ENCODE measurements at places on chromosomes 6 and 20.

DNA sequence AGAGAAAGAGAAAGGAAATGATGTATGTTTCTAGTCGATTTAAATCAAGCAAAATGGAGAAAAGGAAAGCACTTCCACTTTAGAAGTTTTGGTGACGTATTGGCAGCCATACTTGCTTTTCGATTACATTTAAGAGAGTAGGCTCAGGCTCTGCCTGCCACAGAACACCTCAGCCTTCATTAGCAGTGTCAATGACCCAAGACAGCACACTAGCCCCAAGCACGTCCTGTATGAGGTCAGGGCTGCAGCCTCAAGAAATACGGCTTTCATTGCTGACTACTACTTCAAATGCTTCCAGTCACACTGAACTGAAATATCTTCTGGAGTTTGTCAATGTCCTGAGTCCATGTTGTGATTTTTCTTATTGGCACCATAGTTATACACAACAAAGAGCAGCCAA, 285.3 kb downstream of the EYA4 start:
- H3K36me3 ChIP-seq: no peaks in the 10 kb centered on the region
- DNase-seq: no peak
- H3K4me1 ChIP-seq: no peaks in the 10 kb centered on the region
- H3K27me3 ChIP-seq: no peaks in the 10 kb centered on the region

- no peak overlapping the region for H3K27ac ChIP-seq
- H3K27me3 ChIP-seq: no peaks in the 10 kb centered on the region
- no peak for DNase-seq
- H3K4me1 ChIP-seq: no peaks in the 10 kb centered on the region
Observed at GRCh38 chr6:115838763-115839401, 221.8 kb downstream of the FRK start.

DNA sequence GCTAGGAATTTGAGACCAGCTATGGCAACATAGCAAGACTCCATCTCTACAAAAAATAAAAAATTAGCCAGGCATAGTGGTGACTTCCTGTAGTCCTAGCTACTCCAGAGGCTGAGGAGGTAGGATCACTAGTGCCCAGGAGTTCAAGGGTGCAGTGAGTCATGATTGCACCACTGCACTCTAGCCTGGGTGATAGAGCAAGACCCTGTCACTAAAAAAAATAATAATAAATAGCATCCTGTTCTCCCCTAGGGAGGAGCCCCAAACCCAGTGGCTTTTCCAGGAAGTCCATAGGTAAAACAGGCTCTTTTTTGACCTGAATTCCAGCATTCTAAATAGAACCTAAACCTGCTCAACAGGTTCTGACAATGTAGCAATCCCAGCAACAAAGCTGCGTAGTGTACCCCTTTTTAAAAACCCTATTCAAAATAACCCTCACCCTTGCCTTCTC, 192.0 kb downstream of the ALDH8A1 start:
- DNase-seq: no peak
- H3K27ac ChIP-seq: no peak overlapping the region
- no peak overlapping the region for H3K4me3 ChIP-seq
- no peaks in the 10 kb centered on the region for H3K36me3 ChIP-seq
- H3K27me3 ChIP-seq: peaks cover 51% of the 10 kb centered on the region

- H3K27me3 ChIP-seq: no peaks in the 10 kb centered on the region
- no peak for DNase-seq
- H3K36me3 ChIP-seq: peaks cover 4% of the 10 kb centered on the region
- peaks cover 61% of the 10 kb centered on the region for H3K4me1 ChIP-seq
- H3K27ac ChIP-seq: peak overlapping the region; percentile 22
- H3K4me3 ChIP-seq: no peak overlapping the region
Observed at GRCh38 chr6:24985323-24985722, 49.6 kb upstream of the RIPOR2 start.

DNA sequence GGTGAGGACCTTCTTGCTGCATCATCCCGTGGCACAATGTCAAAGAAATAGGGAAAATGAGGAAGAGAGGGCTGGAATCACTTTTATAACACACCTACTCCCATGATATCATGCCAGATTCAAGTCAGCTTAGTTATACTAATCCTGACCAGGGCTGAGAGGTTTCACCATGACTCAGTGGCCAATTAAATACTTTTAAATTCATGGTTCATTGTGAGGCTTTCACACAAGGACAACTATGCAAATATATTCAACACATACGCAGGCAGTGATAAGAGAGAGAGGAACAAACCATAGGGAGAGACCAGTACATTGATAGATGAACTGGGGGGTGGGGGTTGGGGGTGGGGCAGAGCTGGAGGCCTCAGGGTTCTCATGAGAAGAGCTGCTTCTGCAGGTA, 313.1 kb downstream of the LRFN2 start:
- no peak overlapping the region for H3K4me3 ChIP-seq
- H3K4me1 ChIP-seq: no peaks in the 10 kb centered on the region
- DNase-seq: no peak

DNA sequence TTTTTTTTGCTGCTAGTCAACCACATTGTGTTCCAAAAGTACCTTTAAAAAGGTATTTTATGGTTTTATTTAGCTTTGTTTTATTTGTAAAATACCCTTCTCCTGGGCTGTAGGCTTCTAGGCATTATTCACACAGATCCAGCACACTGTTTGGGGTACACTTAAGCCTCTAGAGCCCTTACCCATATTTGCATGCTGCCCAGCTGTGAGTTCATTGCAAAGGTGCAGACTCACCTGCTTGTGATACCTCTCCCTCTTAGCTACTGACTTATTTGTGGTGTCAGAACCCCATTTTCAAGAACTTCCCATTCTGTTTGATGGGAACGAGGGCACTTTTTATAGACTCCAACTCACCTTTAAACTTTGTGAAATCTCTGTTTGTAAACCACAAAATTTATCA, 69.8 kb downstream of the RIN2 start:
- no peak for DNase-seq
- H3K36me3 ChIP-seq: no peaks in the 10 kb centered on the region
- peaks cover 4% of the 10 kb centered on the region for H3K4me1 ChIP-seq
- no peak overlapping the region for H3K4me3 ChIP-seq

DNA sequence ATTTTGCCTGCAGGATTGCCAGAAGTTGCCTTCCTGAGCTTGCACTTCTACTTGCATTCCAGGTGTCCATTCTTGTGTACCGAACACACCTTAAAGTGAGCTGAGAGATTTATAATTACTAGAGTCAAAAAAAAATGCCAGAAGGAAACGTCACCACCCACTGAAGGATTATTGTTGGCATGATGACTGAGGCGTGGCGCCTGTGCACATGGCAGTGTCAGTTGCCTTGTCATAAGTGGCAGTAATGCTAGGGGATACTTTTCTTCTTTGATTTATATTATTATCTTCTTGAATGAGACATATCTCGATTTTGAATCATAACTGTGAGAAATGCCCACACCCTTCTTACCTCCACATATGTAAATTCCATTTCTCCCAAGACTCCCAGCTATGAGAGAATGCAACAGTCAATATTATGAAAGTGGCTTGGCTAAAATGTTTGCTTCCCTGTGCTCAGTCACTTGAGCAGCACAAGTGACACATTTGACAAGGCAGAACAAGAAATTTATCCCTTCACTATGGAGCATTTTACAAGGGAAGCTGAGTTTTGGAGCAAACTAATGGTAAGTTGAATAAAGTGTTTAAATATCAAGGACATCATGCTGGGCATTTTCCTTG, 149.5 kb upstream of the SASH1 start:
- no peak overlapping the region for H3K27ac ChIP-seq
- DNase-seq: no peak
- H3K4me1 ChIP-seq: no peaks in the 10 kb centered on the region
- no peak overlapping the region for H3K4me3 ChIP-seq
- H3K27me3 ChIP-seq: peaks cover 46% of the 10 kb centered on the region

DNA sequence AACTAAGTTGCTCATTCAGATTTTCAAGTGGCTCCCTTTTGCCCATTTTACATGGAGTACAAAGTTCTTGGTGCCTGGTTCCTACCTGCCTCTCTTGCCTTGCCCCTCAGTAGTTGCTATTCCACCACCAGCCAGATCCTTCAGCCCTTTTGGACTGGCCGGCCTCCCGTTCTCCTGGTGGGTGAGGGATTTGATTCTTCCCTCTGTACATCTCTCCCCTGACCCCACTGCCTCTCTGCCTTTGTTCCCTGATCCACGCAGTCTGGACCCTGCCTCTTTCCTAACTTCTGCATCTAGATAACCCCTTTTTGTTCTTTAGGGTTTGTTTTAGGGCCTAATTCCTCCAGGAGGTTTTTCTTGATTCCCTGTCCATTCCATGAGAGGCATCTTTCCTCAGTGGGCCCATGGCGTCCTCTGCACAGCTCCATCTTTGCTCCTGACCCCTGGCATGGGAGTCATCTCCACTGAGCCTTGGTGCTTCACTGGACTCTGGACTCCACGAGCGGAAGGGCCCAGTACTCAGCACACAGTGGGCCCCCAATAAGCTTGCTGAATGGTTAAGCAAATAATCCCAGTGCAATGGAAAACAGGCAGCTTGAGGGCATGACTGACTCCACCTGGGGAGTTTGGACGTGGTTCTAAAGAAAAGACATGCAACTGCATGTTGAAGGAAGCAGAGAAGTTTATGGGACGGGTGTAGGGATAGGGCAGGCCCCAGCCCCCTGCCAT, 309.3 kb upstream of the SUPT3H start:
- H3K36me3 ChIP-seq: no peaks in the 10 kb centered on the region
- peaks cover 9% of the 10 kb centered on the region for H3K27me3 ChIP-seq
- no peak overlapping the region for H3K27ac ChIP-seq
- no peaks in the 10 kb centered on the region for H3K4me1 ChIP-seq
- DNase-seq: no peak

DNA sequence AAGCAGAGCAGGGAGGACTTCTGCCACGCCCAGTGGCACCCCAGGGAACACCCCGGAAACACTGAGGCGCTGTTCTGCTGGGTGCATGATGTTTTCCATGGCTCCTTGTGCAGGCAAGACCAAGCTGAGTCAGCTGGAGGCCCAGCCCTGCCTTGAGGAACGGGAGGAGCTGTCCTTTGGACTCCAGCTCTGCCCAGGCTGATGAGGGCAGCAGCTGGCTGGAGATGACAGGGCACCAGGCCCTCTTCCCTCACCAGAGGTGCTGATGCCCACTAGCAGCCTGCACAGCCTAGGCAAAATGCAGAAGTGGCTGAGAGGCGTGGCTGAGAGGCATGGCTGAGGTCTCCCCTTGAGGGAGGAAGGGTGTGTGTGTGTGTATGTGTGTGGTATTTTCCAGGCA, 2.4 kb downstream of the C6orf132 start:
- H3K4me3 ChIP-seq: no peak overlapping the region
- H3K27ac ChIP-seq: no peak overlapping the region
- no peaks in the 10 kb centered on the region for H3K36me3 ChIP-seq
- peaks cover 44% of the 10 kb centered on the region for H3K27me3 ChIP-seq
- H3K4me1 ChIP-seq: peaks cover 2% of the 10 kb centered on the region

GRCh38 chr20:25310921-25311728, 63.2 kb downstream of the PYGB start:
- H3K4me1 ChIP-seq: peaks cover 8% of the 10 kb centered on the region
- H3K36me3 ChIP-seq: peaks cover 2% of the 10 kb centered on the region
- H3K27ac ChIP-seq: peak overlapping the region; percentile 82
- H3K27me3 ChIP-seq: no peaks in the 10 kb centered on the region
- H3K4me3 ChIP-seq: peak overlapping the region; percentile 59

DNA sequence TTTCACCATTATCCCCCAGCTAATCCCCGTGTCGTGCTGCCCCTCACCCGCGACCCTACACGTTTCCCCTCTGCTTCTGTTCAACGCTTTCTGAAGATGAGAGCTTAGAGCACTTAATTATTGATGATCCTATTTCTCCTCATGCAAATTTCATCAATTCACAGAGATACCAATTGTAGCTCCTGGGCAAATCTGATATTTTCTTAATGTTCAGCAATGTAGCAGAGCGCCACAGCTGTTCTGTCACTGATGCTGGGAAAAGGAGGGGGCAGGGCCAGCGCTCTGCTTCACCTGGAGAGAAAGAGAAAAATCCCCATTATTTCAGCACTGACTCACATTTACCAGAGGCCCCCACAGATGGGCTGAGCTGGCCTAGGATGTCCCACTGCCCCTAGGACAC, 121.2 kb downstream of the TTLL2 start:
- DNase-seq: no peak
- no peaks in the 10 kb centered on the region for H3K27me3 ChIP-seq
- no peaks in the 10 kb centered on the region for H3K36me3 ChIP-seq
- no peak overlapping the region for H3K4me3 ChIP-seq
- no peaks in the 10 kb centered on the region for H3K4me1 ChIP-seq

- no peak for DNase-seq
- no peaks in the 10 kb centered on the region for H3K36me3 ChIP-seq
- no peak overlapping the region for H3K27ac ChIP-seq
- H3K4me1 ChIP-seq: no peaks in the 10 kb centered on the region
Observed at GRCh38 chr6:147126618-147127022, 77.6 kb upstream of the STXBP5 start.

DNA sequence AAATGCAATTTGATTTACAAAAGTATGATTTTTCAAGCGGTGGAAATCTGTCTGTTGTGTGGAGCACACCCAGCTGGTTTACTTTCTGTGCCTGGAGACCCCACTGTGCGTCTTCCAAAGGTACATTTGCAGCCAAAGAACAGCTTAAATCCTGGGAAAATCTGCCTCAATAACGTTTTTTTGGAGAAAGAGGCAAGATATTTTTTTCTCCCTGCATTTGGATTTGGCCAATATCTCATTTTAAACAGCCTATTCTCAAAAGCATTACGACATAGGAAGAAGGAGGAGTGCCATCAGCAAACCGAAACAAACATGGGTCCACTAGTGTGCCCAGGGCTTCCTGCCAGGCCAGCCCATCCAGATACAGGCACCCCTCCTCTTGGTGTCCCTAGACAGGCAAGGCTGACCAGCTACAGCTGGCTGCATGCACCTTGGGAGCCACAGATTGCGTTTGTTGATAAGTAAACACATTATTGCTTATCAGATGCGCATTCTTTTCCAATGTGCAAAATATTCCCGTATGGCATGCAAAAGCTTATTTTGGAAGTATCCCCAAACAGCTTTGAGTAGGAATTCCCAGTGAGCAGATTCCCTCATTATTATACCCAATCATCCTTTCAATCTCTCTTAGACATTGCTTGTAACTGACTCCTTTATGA, 184.5 kb upstream of the MARCKS start:
- H3K27ac ChIP-seq: no peak overlapping the region
- no peak for DNase-seq

DNA sequence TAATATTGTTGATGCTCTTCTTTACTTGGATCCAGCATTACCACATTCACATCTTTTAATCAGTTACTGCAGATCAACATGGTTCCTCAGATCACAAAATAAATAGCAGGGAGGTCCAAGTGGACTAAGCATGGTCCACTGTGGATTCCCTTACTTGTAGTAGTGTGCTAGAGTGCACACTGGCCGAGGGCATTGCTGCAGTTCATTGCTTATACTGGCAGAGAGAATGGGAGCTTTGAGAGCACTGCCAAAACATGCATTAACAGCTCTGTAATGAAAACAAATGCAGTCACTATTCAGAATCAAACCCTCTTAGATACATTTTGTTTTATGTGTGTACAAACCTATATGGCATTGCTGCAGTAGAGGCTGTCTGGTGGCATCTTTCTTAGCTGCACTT, 471.5 kb downstream of the CD109 start:
- no peak overlapping the region for H3K4me3 ChIP-seq
- H3K27me3 ChIP-seq: no peaks in the 10 kb centered on the region
- DNase-seq: no peak

- peaks cover 7% of the 10 kb centered on the region for H3K4me1 ChIP-seq
- DNase-seq: no peak
- H3K27ac ChIP-seq: peak overlapping the region; percentile 100
Observed at GRCh38 chr6:108295676-108296075, 822 bp downstream of the AFG1L start.

GRCh38 chr6:85431271-85431670, 18.6 kb upstream of the NT5E start:
- H3K36me3 ChIP-seq: no peaks in the 10 kb centered on the region
- H3K27ac ChIP-seq: no peak overlapping the region
- no peak for DNase-seq
- no peaks in the 10 kb centered on the region for H3K4me1 ChIP-seq

GRCh38 chr6:102907181-102907580, 1513.7 kb downstream of the GRIK2 start:
- no peak overlapping the region for H3K27ac ChIP-seq
- no peaks in the 10 kb centered on the region for H3K36me3 ChIP-seq
- no peaks in the 10 kb centered on the region for H3K4me1 ChIP-seq
- H3K27me3 ChIP-seq: no peaks in the 10 kb centered on the region
- no peak overlapping the region for H3K4me3 ChIP-seq
